Urinary bladder (tissue), 4 donors: ENCODE measurements at places on chromosomes 13 and 19.

- no peak for DNase-seq
Measured at GRCh38 chr13:70128098-70128497, 19.8 kb upstream of the KLHL1 start.

DNA sequence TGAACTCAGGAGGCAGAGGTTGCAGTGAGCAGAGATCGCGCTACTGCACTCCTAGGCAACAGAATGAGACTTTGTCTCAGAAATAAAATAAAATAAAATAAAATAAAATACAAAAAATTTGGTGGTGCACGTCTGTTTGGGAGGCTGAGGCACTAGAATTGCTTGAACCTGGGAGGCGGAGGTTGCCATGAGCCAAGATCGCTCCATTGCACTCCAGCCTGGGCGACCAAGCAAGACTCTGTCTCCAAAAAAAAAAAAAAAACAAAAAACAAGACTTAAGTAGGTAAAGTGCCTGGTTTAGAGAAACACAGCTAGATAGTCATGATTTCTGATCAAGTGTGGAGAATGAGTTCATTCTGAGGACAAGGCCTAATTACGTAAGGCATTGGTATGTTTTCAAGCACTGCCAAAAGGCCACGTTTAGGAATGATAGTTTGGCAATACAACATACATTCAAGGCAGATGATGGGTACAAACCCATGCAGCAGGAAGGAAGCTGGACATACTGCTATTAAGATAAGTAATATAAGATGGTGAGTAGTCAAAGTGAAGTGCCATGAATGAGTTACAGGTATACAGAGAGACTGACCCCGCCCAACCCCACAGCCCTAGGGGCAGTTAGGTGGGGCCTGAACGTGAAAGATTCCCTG is 4.8 kb upstream of the UCHL3 start:
- DNase-seq: no peak

GRCh38 chr13:99987154-99988019 is 5.8 kb downstream of the ZIC2 start:
- no peak for DNase-seq

GRCh38 chr13:49110913-49111170 is 109.3 kb upstream of the MLNR start:
- no peak for DNase-seq

DNA sequence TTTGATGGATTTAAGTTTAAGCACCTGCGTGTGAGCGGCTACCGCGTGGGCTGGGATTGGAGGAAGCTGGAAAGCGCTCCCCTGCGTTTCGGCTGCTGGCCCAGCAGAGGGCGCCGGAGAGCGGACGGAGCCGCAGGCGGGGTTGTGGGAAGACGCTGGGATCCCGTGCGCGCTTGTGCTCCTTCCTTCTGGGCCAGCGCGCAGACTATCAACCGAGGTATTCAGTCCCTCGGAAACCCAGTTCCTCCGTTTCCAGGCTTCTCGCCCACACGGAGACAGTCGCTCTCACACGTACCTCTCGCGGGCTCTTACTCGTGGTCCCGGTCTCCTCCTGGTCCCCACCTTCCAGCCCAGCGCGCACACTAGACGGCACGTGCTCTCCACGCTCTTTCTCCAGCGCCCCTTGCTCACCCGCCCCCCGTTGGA is 28.8 kb downstream of the EPN1 start:
- no peak for DNase-seq
